ENCODE measurements at places on chromosomes 11 and 22.

DNA sequence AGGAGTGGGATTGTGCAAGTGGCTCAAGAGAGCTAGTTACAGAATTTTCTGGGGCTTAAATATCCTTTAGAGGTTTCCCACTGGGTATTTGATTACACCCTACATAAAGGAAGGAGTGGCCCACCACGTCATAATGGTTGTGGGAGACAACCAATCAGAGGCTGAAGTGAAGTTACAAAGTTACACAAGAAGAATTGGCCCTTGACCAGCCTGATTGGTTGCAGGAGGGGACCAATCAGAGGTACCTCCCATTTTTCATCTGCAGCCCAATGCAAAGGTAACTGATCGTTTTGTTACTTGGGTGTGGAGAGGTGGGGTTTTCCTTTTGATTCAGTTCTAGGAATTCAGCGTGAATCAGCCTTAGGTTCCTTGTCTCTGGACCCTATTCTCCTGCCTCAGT lies 430.5 kb upstream of the FAT3 start:
- H3K4me1 ChIP-seq: peaks cover 17% of the 10 kb centered on the region
- peak; percentile 38 for DNase-seq
- no peak overlapping the region for H3K4me3 ChIP-seq
- H3K27me3 ChIP-seq: no peaks in the 10 kb centered on the region
- H3K36me3 ChIP-seq: no peaks in the 10 kb centered on the region

GRCh38 chr11:6630632-6631291 lies 11.5 kb upstream of the TPP1 start:
- DNase-seq: no peak
- no peaks in the 10 kb centered on the region for H3K36me3 ChIP-seq
- H3K27ac ChIP-seq: no peak overlapping the region
- no peak overlapping the region for H3K4me3 ChIP-seq

- H3K36me3 ChIP-seq: peaks cover 44% of the 10 kb centered on the region
- H3K27me3 ChIP-seq: no peaks in the 10 kb centered on the region
- no peak overlapping the region for H3K27ac ChIP-seq
- no peak for DNase-seq
- H3K4me1 ChIP-seq: peaks cover 9% of the 10 kb centered on the region
These were observed 14.1 kb downstream of the PLCB3 start for GRCh38 chr11:64265176-64266160.

- no peaks in the 10 kb centered on the region for H3K27me3 ChIP-seq
- H3K36me3 ChIP-seq: no peaks in the 10 kb centered on the region
- no peaks in the 10 kb centered on the region for H3K4me1 ChIP-seq
- no peak overlapping the region for H3K27ac ChIP-seq
These were observed 2.7 kb downstream of the MUC5B start for GRCh38 chr11:1225386-1226225.

GRCh38 chr11:6307876-6308275 lies 12.4 kb downstream of the CAVIN3 start:
- no peaks in the 10 kb centered on the region for H3K27me3 ChIP-seq
- H3K4me1 ChIP-seq: no peaks in the 10 kb centered on the region
- DNase-seq: no peak
- H3K27ac ChIP-seq: no peak overlapping the region
- H3K36me3 ChIP-seq: no peaks in the 10 kb centered on the region
- no peak overlapping the region for H3K4me3 ChIP-seq

DNA sequence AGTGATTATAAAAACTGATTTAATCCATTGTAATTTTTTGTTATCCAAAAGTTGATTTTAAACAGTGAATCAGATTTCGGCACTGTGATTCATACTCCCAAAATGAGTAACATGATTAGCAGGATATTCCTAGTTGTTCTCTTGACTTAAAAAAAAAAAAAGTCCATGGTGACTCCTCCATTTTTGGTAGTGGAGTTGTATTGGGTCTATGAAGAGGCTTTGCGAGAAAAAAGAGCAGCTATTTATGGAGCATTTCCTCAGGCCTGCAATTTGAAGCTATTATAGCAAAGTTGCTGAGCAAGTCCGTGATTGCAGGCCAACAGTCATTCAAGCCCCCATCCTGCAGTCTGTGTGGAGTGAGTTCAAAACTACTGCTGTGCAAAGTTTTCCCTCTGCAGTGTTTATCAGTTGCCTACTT lies 28.8 kb downstream of the YAP1 start:
- H3K4me3 ChIP-seq: no peak overlapping the region
- peaks cover 9% of the 10 kb centered on the region for H3K36me3 ChIP-seq
- H3K27me3 ChIP-seq: no peaks in the 10 kb centered on the region
- H3K27ac ChIP-seq: peak overlapping the region; percentile 71

DNA sequence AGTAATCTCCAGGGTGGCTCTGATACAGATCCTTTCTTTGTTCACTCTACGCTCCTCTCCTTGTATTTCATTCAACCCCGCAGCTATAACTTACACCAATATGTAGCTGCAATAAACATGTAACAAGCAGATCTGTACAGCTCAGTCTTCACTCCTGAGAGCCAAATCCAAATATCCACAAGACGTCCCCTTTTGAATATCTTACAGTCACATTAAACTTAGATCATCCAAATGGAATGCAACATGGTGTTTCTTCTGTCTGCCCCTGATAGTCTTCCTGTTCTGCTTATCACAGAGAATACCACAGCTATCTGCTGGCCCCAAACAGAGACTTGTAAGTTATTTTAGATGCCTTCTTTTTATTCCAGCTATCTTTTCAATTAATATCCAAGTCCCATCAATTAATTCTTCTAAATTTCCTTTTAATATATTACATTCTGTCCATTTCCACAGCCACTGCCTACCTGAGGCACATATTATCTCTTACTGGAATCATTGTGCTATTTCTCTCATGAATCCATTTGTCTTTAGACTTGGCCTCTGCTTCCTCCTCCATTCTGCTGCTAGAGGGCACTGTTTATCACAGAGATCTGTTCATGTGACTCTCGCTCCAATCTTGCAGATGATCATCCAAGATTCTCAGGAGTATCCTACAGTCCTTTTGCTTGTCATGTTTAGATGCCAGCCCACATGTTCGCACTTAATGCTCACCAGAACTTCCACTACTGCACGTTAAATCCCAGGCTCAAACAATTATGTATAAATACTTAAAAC lies 908.6 kb downstream of the NTM start:
- no peaks in the 10 kb centered on the region for H3K36me3 ChIP-seq
- H3K27me3 ChIP-seq: peaks cover 16% of the 10 kb centered on the region
- no peak overlapping the region for H3K4me3 ChIP-seq
- no peak overlapping the region for H3K27ac ChIP-seq
- no peaks in the 10 kb centered on the region for H3K4me1 ChIP-seq
- DNase-seq: peak; percentile 47

- peaks cover 46% of the 10 kb centered on the region for H3K27me3 ChIP-seq
- no peak for DNase-seq
- H3K36me3 ChIP-seq: no peaks in the 10 kb centered on the region
- H3K4me1 ChIP-seq: no peaks in the 10 kb centered on the region
- no peak overlapping the region for H3K4me3 ChIP-seq
These were observed 452.1 kb downstream of the NTM start for GRCh38 chr11:131822506-131822905.

- H3K27ac ChIP-seq: no peak overlapping the region
- peaks cover 6% of the 10 kb centered on the region for H3K4me1 ChIP-seq
- H3K27me3 ChIP-seq: no peaks in the 10 kb centered on the region
- H3K4me3 ChIP-seq: no peak overlapping the region
- peak; percentile 72 for DNase-seq
These were observed 803.2 kb upstream of the CCDC90B start for GRCh38 chr11:84089072-84090057.

DNA sequence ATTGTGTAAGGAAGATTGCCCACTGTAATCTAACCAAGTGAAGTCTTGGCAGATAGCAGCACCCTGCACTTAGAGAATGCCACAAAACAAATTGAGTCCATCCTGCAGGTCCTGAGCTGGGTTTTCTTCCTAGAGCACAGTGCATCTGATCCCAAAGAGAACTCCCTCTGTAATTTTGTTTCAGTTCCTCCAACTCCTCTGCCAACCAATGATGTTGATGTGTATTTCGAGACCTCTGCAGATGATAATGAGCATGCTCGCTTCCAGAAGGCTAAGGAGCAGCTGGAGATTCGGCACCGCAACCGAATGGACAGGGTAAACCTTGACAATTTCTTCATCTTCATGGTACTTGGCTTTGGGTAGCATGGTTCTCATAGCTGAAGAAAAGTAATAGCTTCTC lies 33.1 kb upstream of the ST14 start:
- no peaks in the 10 kb centered on the region for H3K4me1 ChIP-seq
- no peak overlapping the region for H3K27ac ChIP-seq
- H3K27me3 ChIP-seq: no peaks in the 10 kb centered on the region
- H3K36me3 ChIP-seq: peaks cover 66% of the 10 kb centered on the region
